Dorsolateral prefrontal cortex (tissue), 122 donors: ENCODE measurements at places on chromosomes 4 and X.

GRCh38 chrX:119539872-119540271 lies 25.3 kb downstream of the STEEP1 start:
- no peak for DNase-seq

DNA sequence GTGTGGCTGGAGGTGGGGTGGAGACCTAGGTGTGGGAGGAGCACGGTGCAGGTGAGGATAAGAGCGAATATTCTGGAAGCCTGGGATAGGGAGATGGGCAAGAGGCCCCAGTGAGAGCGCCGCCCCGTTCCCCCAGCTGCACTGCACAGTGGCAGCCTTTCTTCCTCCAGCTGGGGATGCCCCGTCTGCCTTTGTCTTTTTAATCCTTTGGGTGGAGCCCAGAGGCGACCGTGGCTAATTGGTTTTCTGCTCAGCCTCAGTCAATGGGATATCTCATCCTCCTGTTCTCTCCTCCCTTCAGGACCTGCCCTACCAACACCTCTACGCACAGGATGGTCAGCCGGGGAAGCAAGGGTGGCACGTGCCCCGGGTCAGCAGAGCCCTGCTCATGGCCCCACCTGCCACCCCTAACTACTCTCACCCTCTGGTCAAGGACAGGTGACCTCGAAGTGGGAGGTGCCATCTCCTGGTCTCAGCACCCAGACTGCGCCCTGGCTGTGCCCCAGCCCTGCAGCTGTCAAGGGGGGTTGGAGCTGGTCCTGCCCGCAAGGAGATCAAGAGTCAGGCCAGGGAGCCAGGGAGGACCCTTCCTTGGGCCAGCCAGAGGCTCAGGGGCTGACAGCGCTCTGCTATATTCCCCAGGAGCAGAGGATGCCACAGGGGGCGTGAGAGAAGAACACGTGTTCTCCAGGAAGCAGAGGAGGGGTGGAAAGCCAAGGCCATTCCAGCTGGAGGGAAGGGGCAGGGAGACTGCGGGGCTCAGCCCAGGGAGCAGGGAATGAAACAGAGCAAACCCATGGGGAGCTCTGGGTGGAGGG lies 64.0 kb downstream of the ADRA2C start:
- no peak for DNase-seq

GRCh38 chr4:101970547-101971155 lies 180.1 kb downstream of the BANK1 start:
- DNase-seq, result no peak

DNA sequence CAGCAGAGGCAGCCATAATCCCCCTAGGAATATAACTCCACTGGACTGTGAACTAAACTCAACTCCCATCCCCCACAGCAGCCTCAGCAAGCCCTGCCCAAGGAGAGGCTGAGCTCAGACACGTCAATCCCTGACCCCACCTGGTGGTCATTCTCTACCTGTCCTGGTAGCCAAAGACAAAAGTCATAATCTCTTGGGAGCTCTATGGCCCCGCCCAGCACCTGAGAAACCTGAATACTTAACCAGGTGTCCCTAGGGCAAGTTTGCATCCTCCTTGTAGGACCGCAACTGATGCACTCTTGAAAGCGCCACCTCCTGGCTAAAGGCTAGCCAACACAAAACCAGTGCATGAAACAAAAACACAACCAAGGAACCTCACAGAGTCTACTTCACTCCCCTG lies 18.4 kb downstream of the CT47B1 start:
- DNase-seq, result no peak

DNA sequence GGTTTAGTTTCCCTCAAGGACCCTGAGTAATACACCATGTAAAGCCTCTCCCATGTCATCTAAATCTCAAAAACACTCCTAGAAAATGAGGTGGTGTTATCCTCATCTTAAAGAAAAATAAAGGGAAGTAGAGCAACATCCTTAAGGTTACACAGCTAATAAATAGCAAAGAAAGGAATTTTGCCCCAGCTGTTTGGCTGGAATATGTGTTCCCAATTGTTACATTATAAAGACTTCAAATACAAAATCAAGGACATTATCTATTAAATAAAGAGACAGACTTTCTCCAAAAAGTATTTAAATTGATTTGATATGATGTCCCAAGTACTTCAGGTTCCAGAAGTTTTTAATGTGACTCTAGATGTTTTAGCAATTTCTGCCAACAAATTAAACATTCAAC lies 57.9 kb upstream of the IL15 start:
- no peak for DNase-seq

GRCh38 chrX:152822383-152823086 lies 8.0 kb downstream of the CETN2 start:
- no peak for DNase-seq

DNA sequence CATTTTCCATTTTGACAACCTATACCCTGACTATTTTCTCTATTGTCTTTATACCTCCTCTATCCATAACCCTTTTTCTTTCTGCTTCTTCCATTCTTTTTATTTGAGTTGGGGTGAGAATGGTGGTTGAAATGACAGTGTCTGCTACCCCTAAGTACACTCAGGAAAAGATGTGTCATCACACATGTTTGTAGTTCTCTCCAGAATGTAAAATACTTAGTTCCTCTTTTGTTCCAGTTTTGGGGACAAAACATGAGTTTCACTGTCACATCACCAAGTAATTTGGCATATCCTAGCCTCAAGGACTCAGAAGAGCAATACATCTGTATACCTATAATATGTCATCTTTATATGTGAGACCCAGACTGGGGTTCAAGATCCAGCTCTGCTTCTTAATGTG lies 90.3 kb downstream of the COMMD8 start:
- DNase-seq, result no peak

GRCh38 chr4:99099311-99099710 lies 10.7 kb upstream of the ADH5 start:
- DNase-seq, result no peak

- DNase-seq, result no peak
These were observed 169.6 kb downstream of the RAPGEF2 start for GRCh38 chr4:159272273-159273140.

- no peak for DNase-seq
These were observed 7.8 kb upstream of the CTAG2 start for GRCh38 chrX:154661170-154661569.

DNA sequence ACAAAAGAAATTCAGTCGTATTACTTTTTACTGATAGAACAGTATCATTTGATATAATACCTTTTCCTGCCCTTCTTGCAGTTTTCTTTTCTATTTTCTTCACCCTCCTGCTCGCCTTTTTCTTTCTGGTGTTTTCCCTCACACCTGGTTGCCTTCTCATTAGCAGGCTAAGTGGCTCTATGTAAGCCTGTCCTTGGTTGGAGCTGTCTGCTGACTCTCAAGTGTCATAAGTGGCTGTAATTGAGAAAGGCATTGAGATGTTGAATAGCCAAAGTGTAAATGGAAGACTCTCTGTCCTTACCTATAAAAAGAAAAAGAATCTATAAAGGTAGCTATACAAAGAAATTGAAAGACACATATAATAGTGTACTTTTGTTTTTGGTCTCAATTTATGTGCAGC lies 180.7 kb downstream of the ADGRL3 start:
- no peak for DNase-seq

DNA sequence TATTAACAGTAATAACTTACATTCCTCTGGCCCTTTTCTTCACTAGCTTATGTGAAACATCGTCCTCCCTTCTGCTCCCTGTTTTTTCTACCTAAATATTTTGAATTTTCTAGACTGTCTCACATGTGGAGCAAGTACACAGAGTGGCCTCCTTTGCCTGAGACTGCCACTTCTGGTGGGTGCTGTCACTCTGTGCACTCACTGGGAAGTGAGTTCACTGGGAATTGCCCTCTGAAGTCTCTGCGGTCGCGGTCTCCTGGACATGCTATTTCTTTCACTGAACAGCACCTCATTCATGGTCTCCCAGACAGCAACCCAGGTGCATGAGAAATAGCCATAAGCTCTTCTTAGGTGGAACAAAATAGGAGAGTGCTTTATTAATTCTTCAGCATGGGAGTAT lies 1179.7 kb upstream of the ADGRL3 start:
- no peak for DNase-seq

DNA sequence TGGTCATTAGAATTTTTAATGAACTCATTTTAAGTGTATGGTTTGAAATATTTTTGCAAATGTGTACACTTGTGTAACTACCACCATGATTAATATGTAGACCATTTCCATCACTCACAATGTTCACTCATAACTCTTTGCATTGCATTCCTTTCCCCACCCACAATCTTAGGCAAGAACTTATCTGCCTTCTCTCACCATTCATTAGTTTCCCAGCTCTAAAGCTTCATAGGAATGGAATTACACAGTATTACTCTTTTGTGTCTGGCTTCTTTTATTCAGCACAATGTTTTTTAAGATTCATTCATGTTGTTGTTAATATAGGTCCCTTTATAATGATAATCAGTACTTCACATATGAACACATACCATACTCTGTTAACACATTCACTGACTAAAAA lies 106.1 kb downstream of the ARAP2 start:
- no peak for DNase-seq

DNA sequence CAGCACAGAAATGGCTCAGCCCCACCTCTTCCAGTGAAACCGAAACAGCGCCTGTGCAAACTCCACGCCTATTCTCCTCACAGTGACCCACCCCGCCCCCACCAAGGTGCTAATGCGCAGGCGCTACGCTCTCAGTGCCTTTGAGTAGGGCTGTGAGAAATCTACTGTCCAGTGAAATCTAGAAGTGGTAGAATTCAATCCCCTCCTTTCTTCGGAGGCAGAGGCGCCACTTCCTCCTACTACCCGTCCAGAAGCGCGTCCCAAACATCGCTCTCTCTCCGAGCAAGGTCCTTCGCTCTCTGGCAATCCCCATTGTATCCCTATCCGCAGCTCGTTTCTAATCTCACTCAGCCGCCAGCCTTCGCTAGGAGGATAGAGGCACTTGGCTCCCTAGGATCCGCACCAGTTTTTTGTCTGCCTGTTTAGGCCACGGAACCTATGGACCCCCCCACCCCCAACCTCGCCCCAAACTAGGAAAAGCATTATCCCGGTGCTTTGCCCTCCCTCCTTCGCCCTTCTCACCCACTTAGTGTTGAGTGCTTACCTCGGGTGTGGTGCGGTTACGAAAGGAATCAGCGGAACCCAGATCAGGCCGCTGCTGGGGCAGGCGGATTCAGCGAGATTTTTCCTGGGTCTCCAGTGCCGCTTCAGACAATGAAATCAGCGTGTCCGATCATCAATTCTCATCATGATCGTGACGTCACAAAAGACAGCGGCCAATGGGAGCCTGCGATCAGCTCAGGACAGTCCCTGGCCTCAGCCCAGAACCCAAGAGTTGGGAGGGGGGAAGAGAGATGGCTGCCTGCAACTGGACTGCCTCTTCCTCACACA lies at the start of gene HDX:
Gene HDX, minus strand, starts transcription at position 656 of the 831 bp plus-strand sequence. CDS start 27,056 bp downstream, outside the sequence.
- DNase-seq, result peak; percentile 81

GRCh38 chrX:31271615-31272471 lies 200.0 kb upstream of the FTHL17 start:
- DNase-seq, result no peak

GRCh38 chr4:59570860-59571476 lies 1629.2 kb upstream of the ADGRL3 start:
- no peak for DNase-seq

DNA sequence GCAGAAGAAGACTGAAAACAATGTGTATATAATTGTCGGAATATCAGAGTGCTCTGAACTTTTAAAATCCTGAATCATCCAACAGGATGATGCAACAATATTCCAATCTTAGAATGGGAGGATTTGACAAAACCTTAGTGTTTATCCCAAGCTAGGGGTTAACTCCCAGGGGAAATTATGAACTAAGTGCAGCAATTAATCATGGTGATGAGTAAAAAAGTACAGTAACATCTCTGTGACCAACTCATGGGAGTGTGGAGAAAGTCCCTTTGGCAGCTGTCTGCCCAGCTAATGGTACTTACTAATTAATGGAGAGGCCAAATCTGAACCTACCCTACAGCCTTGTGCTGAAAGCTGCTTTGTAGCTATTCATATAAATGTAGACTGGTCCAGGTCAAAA lies 257.6 kb upstream of the DDX53 start:
- no peak for DNase-seq

DNA sequence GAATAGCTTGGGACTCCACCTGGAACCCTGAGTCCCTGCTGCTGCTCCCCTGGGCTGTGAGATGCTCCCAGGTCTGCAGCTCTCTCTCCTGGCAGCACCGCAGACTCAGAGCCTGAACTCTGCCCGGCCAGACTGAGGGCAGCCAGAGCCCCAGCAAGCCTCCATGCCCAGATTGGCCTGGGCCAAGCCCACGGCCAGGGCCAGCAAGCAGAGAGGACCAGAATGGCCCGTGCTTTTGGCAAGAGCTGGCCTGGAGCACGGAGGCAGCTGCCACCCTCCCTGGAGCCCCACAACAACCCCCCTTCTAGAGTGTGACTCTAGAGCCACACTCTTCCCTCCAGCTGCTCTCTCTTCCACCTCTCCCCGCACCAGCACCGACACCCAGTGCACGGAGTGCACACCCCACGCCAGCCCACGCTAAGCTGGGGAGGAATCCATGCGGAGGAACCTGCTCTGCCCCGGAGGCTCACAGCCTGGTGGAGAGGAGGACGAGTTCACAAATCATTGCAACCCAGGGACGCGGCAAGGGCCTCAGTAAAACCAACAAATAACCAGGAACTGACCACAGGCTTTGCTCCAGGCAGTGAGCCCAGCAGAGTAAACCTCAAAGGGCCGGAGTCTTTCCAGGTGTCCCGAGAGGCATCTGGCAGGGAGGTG lies 110.3 kb downstream of the HMX1 start:
- no peak for DNase-seq

- DNase-seq, result no peak
These were observed 115.4 kb downstream of the PARM1 start for GRCh38 chr4:75048208-75048879.

- DNase-seq, result no peak
These were observed 103.1 kb upstream of the MAP9 start for GRCh38 chr4:155479835-155480234.

- no peak for DNase-seq
These were observed 51.2 kb upstream of the EDA start for GRCh38 chrX:69564665-69565064.

- no peak for DNase-seq
These were observed 39.4 kb upstream of the DDX60 start for GRCh38 chr4:168357941-168358340.
